ENCODE measurements at places on chromosomes 12 and 14.

DNA sequence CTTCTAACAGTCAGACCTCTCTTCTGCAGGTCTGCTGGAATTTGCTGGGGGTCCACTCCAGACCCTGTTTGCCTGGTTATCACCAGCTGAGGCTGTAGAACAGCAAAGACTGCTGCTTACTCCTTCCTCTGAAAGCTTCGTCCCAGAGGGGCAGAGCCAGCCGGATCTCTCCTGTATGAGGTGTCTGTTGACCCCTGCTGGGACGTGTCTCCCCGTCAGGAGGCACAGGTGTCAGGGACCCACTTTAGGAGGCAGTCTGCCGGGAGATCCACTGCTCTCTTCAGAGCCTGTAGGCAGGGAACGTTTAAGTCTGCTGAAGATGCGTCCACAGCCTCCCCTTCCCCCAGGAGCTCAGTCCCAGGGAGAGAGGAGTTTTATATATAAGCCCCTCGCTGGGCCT, 125.1 kb downstream of the SOX5 start:
- DNase-seq = no peak

DNA sequence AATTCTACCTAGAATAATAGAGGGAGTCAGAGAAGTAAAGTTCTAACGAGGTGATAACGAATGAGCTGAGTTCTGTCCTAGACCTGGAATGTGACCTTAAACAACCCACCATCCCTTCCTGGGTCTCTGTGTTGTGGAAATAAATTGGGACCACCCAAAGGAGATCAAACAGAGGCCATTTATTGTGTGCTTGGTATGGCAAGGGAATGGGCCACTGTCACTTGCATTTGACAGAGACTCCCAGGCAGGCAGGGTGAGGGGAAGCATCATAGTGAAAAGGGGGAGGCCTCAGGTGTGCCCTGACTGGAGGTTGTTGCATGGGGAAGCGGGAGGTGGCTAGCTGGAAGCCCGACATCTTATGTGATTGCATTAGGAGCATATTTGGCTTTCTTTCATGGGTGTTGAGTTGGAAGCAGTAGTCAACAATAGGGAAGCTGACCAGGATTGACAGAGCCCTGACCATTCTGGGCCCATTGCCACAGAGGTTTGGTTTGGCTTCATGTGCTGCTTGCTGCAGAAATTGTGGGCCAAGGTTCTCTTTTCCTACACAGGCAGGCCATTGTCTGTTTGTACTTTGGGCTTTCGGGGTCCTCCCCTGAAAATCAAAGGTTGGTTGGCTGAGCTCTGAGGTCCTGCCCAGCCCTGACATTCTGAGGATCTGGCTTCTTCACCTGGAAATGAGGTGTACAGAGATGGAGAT, 17.6 kb upstream of the FAM181A start:
- peak; percentile 84 for DNase-seq

DNA sequence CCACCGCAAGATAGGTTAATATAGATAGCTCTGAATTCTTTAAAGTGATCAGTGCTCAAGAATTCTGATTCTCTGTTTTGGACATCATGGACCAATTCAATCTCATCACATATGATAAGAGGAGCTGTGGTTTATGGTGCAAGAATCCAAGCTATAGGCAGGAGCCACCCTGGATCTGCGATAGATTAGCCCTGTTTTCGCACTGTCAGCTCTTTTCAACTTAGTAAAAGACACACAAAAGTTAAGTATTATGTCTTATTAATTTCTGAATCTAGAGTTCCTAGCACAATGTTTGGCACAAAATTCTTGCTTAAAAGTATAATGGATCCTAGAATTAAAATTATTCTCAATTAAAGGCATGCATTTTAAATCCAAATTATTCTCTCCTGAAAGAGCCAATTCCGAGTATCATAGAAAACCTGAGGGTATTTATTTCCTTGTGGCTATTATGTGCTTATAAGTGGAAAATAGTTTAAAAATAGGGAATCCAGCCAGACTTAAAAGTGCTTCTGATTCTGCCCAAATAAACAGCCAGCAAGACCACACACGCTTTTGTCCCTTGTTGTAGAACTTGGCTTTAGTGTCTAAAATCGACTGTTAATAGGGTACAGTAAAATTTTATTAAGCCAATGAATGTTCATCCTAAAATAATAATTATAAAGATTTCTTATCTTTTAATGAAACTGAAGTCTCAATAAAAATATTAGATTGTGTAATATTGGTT, 184.9 kb upstream of the FLRT2 start:
- no peak for DNase-seq

DNA sequence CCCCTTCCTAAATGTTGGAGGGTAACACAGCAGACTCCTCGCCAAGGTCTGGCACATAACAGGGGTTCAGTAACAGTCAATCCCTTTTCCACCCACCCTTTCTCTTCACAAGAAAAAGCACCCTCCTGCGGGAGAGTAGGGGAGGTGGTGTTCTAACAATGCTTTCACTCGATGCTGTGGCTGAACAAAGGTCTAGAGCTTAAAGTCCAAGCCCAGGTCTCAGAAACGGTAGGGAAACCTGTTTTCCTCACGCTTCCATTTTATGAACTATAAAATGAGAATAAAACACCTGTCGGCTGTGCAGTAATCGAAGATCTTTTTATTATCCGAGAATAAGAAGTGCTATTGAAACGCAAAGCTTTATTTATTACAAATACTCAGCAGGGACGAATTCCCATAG, 20.9 kb upstream of the CACNA2D4 start:
- no peak for DNase-seq

DNA sequence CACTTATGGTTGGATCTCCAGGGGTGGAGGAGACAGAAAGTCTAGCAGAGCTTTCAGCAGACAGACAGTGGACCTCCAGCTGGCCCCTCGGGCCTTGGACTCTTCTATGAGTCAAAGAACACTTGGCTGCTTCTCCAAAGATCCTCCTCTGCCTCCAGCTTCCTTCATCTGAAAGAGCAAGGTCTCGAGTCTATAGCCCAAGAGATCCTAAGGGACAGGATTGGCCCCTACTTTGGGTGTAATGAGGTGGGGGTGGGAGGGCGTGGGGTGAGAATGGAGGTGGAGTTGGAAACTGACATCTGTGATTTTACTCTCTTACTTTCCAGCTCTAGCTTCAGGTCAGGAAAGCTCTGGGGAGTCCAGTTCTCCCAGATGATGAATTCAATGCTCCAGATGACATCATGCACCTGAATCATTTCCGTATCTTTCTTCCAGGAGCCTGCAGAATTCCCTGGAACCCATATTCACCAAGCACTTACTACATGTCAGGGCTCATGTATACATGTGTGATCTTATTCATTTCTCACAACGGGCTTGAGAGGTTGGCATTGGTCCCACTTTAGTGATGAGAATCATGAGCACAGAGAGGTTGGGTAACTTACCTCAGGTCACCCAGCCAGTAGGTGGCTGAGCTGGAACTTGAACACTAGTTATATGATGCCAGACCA, 10.2 kb upstream of the PGF start:
- no peak for DNase-seq

- DNase-seq = peak; percentile 42
These were observed 861 bp downstream of the IL26 start for GRCh38 chr12:68224613-68225285.

DNA sequence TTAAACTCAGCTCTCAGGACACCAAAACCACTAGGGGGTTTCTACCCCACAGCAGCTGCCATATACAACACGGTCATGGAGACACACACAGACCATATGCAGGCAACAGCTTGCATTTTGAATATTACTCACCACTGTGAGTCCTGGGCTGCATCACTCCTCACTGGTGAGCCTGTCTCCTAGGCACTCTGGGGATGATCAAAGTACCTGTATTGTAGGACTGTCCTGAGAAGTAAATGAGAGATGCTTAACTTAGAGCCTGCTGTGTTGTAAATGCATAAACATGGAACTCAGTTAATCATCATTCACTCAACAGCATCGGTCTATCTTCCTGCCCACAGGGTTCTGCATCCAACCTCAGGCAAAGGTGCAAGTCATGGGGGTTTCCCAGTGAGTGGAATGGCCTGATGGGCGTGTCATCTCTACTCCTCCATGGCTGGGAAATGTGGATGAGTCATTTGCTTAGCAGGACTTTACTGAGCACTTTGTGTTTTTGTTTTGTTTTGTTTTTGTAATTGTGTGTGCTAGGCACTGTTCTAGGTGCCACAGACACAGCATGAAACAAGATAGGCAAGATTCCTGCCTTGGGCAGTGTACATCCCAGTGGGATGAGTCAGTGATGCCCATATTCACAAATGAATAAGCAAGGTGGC, 1141.2 kb upstream of the TMEM132C start:
- peak; percentile 87 for DNase-seq

DNA sequence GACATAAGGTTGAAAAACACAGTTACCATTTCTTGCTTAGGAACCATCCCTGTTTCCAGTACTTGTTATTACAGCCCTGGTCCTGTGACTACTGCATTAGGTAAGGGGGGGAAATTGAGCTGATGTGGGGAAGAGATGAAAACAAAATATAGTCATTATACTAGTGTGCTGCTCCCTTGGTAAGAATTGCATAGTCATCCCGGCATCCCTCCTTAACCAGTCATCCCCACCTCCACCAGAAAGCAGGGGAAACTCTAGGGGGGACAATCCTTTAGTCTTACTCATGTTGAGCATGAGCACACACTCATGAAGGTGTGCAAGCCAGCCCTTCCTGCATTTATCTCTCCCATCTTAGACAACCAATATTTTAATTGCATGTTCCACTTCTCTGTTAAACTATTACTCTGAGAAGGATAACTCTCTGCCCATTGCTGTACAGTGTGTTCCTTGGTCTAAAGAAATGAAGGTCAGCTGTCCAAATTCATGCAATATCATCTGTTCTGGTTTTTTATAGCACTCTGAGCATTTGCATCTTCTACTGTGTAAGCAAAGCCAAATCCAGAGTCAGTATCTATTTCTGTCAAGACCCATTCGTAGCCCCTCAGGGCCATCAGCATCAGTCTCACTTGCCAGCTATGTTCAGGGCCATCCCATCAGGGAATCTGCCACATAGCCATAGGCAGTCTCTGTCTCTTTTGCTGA, 46.8 kb downstream of the TMEM30B start:
- DNase-seq = no peak

- DNase-seq = no peak
These were observed 50.1 kb downstream of the LRCOL1 start for GRCh38 chr12:132560364-132560613.

DNA sequence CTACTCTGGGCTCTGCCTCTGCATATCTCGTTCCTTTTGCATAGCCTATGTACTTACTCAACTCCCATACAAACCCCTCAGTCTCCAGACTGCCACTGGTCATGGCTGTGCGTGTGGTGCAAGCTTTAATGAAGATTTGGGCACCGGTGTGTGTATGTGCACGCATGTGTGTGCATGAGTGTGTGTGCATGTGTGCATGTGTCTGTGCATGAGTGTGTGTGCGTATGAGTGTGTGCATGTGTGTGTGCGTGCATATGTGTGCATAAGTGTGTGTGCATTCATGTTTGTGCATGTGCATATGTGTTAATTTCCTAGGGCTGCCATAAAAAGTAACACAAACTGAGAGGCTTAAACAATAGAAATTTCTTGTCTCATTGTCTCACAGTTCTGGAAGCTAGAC, 17.1 kb upstream of the TBPL2 start:
- DNase-seq = no peak

DNA sequence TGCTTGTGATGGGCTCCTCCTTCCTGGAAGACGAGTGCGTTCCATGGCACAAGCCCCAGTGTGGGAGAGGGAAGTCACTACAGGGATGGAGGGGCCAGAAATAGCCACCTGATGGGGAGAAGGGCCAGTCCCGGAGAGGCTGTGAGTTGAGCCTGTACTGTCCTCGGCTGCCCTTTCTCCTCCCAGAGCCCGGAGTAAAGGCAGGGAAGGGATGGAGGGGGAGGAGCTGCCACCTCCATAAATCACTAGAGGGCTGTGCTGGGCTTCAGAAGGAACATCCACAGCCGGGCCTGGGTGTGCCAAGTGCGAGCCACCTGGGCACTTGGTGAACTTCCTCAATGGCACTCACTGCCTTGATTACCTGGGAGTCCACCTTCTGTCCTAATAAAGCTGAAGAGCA, 110.1 kb downstream of the RBM19 start:
- no peak for DNase-seq

- DNase-seq = no peak
These were observed 1.5 kb upstream of the OTX2 start for GRCh38 chr14:56811593-56812363.

GRCh38 chr14:85243321-85243720, 286.6 kb upstream of the FLRT2 start:
- DNase-seq = no peak

- peak; percentile 9 for DNase-seq
These were observed 37.0 kb upstream of the FBXO33 start for GRCh38 chr14:39469094-39469710.

GRCh38 chr14:42459171-42459685, 852.6 kb downstream of the LRFN5 start:
- no peak for DNase-seq

DNA sequence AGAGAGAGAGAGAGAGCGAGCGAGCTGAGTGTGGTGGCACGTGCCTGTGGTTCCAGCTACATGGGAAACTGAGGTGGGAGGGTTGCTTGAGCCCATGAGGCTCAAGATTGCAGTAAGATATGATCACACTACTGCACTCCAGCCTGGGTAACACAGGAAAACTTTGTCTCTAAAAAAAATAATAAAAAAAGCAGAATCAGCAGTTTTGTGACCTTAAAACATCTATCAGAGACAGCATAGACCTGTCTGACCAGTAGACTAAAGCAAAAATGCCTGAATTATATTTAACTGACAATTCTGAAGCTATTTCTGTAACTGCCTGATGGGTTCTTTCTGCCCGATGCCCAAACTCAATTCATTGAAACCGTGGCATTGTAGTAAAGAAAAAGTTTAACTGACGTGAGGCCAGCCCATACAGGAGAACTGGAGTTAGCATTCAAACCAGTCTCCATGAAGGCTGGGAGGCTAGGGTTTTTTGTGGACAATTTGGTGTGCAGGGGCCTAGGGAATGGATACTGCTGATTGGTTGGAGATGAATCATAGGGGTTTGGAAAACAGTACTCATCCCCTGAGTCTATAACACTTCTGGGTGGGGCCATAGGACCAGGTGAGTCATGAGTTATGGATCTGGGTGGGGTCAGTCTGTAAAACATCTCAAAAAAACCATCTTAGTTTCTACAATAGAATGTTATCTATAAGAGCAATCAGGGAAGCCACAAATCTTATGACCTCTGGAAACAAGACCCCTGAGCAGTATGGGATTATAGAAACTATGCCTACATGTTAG, 8.0 kb upstream of the RASSF8 start:
- no peak for DNase-seq

DNA sequence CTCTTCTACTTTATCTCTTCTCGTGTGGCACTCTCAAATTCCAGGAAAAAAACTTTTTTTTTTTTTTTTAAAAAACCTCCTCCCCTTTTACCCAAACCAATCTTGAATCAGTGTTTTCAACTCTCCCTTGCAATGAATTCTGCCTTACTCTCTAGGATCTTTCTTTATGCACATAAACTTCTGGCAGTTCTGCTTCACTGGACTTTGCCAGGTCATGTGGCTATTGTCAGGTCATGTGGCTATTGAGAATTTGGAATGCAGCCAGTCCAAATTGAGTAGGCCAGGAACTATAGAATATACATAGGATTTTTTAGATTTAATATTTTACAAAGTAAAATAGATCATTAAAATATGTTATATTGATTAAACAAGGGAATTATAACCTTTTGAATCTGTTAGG, 218.2 kb downstream of the TMTC3 start:
- no peak for DNase-seq
